ENCODE measurements at places on chromosomes 11 and 22.

DNA sequence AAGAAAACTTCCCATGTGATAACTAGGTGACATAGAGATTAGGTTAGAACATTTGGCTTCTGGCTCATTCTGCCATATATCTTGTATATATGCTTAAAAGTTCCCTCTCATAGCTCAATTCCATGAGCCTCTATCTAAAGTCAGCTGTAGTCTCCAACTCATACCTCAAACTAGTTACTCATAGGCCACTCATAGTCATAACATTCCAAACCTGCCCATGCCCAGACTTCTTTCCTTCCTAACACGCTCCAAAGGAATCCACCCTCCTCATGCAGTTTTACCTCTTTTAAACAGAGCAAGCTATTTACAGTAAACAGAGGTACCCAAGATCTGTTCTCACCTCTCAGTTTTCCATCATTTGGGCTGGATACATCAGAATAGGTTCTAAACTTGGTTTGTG is 39.4 kb downstream of the GLYATL2 start:
- DNase-seq, result no peak

DNA sequence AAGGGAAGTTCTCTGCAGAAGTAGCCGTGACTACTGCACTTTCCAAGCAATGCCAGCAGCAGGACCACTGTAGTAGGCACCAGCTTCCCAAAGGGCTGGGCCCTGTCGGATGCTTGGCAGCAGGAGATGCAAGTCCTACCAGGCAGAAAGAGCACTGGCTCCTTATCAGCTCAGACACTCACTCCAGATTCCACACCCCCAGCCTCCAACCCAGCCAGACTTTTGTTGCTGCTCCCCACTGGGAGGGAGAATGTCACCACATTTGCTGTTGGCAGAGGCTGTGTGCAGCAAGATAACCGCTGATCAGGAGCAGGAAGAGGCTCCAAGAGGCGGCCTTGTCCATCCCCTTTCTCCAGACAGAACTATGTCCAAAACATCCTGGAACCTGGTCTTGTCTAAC is 118.7 kb downstream of the C11orf58 start:
- DNase-seq, result peak; percentile 78

- DNase-seq, result no peak
Measured at GRCh38 chr11:134100171-134100570, 31.3 kb downstream of the JAM3 start.

DNA sequence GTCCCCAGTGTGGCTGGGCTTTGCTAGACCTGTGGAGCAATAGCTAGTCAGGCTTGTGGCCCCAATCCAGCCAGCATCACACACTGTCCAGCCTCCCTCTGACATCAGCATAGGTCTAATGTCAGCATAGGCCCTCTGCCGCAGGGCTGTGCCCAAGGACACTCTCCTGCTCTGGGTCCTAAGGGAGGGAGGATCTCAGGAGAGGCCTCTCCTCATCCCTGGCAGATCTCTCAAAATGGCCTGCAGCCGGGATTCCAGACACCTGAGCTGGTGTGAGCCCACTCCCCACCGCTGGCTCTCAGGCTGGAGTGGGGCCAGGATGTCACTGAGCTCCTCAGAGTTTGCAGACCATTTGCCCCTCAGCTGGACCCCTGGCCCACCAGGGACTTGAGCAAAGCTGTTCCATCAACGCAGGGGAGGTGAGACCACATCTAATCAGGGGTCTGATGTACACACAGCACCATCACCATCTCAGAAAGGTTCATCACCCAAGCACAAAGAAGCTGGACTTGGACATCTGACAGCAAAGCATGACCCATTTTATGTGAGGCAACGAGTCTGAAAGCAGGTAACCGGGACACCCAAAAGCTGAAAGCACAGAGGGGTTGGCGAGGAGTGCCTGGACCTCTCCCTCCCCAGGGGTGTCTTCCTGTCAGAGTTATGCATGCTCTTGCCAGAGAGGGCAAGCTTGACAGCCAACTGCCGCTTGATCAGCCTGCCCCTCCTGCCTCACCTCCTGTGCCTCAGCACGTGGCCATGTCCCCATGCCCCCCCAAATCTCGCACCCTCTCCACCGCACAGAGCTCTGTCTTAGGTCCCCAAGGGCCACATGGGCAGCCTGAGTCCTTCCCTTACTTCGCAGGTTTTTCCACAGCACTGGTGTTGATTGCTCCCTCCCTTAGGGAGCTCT is 69.7 kb upstream of the SEPTIN5 start:
- DNase-seq, result no peak

DNA sequence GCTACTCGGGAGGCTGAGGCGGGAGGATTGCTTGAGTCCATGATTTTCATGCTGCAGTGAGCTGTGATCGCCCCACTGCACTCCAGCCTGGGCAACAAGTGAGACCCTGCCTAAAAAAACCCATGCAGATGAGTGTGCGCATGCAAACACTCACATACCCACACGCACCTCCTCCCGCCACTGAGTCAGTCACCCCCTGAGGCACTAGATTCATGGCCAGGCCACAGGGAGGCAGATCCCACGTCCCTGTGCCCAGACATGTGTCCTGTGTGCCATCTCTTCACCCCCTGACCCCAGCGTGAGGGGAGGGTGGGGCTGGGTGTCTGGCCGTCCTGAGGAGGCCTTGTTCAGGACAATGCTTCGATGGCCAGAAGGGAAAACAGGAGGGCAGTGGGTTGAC is 15.5 kb downstream of the RELT start:
- DNase-seq, result no peak

GRCh38 chr11:130813638-130814037 is 102.6 kb downstream of the SNX19 start:
- DNase-seq, result no peak

GRCh38 chr11:128563942-128564641 is 23.3 kb downstream of the ETS1 start:
- DNase-seq, result no peak

DNA sequence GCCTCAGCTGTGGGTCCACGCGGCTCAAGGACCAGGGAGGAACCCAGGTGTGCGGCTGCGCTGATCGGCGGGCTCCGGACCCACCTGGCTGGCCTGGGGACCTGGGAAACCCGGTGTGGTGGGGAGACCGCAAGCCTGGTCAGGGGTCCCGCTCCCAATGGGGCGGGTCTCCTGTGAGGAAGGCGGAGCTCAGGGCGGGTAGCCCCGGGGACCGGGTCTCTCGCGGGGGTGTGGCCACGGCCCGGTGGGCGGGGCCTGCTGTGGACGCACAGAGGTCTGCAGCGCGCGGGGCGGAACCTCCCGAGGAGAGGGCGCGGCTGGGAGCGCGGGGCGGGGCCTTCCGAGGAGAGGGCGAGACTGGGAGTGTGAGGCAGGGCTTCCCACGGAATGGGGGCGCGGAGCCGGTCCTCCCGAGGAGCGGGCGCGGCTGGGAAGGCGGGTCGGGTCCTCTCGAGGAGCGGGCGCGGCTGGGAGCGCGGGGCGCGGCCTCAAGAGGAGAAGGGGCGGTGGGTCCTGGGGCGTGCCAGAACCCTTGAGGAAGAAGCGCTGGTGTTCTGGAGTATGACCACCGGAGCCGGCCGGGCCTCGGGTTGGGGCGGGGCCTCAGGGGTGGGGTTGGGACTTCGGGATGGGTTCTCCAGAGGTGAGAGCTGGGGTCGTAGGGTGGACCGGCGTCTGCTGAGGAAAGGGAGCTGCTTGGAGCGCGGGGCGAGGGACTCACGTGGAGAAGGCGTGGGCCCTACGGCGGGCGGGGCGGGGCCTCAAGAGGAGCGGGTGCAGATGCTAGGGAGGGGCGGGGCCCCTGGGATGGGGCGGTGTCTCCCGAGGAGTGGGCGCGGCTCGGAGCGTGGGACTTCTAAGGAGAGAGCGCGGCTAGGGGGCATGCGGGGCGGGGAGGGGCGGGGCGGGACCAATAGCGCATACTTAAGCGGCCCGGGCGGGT is 20.8 kb downstream of the DGCR6L start:
- DNase-seq, result peak; percentile 70

GRCh38 chr11:18791207-18791968 is at the start of gene PTPN5:
PTPN5 (minus strand) TSS chr11:18791798; CDS start chr11:18771958, 19,840 bp downstream.
- DNase-seq, result no peak

DNA sequence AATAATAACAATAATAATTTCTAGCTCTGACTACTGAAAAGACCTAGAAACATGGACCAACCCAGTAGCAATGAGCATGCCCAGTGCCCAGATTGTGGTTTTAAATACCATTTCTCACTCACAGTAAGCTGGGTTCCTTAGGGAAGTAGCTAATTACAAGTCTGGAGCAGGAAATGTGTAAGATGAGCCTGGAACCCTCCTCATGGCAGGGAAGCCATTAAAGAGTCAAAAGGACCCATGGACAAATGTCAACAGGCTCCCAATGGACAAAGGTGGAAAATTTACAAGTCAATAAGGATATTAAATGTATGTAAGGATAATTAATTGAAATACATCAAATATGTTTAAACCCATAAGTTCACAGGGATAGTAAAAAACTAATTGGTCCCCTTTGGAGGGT is 10.6 kb upstream of the CSNK2A3 start:
- no peak for DNase-seq

DNA sequence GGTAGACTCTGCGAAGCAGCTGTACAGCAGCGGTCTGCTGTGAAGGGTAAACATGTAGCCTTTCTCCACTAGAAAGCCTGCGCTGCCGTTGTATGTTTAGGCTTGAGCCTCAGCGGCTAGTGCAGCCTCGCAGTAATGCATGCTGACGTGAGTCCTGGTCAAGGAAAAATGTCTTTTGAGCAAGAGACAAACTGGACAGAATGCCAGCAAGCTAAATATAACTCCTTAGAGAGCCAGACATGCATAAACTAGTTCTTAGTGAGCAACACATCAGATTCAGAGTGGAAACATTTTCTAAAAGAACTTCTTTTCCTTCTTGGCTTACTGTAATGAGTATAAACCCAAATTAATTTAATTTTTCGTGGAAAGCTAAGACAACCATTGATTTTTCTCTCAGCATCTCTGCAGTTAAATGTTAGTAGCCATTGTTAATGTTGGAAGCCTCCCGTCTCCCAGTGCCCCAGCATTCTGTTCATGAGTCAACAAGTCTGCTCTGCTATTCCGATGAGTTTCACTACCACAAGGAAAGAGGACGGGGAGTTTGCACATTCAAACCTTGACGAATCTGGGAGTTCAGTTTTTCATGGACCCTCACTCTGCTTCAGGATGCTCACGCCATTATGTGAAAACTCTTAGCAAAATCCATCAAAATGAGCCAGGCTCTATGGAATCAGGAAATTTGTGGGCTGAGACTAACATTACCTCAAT is 51.4 kb downstream of the JAM3 start:
- no peak for DNase-seq

GRCh38 chr22:36806835-36807234 is 10.0 kb downstream of the PVALB start:
- DNase-seq, result no peak

DNA sequence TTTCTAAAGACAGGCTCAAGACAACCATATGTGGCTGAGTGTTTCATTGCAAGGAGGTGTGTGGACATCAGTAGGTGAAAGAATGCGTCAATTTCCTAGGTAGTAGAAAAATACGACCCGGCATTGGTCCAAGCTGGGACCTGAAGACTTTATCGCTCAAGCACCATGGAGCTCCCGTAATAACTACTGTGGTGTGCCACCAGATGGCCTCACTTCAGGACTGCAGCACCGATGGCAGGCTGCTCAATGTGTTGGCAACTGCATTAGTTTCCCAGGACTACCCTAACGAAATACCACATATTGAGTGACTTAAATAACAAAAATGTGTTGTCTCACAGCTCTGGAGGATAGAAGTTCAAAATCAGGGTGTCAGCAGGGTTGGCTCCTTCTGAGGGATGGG is 72.4 kb upstream of the FAT3 start:
- no peak for DNase-seq

DNA sequence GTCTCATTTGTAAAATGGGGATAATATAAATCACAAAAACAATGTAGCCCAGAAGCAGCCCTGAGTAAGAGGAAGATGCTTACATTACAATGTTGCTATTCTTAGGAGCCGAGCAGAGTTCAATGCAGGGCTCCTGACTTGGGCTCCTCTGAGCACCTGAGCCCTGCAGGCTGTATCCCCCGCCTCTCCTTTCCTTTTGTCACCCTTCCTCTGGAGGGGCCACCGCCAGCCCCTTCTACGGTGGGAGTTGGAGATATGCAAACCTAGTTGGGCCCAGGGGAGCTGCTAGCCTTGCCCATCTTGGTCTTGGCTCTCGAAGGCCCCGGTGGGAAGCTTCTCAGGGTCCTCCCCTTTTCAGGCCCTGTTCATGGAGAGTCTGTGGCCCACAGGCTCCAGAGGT is 8.4 kb upstream of the CSNK1E start:
- DNase-seq, result no peak

DNA sequence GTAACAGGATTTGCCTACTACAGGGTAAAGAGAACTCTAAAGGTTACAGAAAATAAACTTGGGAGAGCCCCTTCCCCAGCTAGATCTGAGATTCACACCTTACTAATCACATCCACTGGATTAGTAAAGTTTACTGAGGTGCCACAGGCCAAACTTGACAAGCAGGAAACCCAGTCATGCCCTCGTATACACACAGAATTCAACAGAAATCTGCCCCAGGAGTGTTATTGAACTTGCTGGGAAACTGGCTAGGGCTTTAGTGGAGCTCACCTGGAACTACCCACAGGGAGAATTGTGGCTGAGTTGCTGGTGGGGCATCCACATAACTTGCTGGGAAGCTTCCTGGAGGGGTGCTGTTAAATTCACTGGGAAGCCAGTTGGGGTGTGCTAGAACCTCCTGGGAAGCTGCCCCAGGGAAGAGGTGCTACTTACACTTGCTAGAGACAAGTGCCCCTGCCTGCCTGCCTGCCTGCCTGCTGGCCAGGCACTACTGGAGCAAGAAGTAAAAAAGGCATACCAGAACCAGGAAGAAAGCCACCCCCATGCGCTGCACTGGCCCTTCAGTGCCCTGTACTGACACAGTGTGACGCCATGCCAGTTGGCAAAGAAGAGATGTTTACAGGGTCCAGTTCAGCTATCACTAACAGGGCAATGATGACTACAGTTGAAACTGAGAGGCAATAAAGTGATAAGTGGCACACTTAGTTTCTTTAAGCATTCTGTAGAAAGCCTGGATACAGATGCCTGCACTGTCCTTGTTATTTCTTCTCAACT is 106.5 kb downstream of the ALX4 start:
- DNase-seq, result no peak

- DNase-seq, result no peak
Measured at GRCh38 chr11:74571062-74571399, 21.4 kb upstream of the POLD3 start.

- no peak for DNase-seq
Measured at GRCh38 chr11:48019217-48019584, 38.8 kb downstream of the PTPRJ start.

DNA sequence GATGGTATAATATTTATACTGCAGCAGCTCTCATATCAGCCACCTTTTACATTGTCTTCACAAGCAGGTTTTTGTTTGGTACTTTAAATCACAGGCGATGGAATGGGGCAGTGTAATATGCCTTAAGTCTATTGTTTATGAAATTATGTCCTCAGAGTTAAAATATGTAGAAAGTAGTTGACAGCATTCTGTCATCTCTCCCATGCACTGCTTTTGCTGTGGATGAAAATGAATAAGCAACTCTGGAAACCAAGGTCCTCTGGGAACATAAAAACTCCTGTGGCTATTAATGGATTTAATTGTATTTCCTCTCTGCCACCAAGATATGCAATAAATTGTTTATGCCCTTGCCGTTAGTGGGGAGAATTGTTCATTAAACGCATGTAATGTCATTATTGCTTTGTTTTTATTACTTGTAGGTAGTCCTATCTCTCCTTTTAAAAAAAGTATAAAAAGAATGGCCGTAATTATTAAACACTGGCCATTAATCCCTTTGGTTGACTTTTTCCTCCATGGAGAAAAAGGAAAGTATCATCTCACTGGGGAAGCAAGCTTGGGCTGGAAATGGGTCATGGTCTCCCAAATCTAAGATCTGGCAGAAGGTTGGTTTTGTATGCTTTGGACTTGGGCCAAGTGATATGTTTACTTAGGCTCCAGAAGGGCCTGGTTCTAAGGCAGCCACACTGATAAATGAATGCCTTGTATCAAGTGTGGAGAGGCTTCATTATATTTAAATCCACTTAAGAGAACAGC is 13.1 kb downstream of the PACS1 start:
- peak; percentile 40 for DNase-seq

Measured in hematopoietic multipotent progenitor cell treated with erythropoietin and hydrocortisone succinate and interleukin-3 and kit ligand, for 15 days (in vitro differentiated cells).